ENCODE measurements at places on chromosomes 6 and 20. TPM values are rescaled to one million over a fixed set of nuclear protein-coding genes. Genes with fewer than 3 reads are reported as not detected.
A peak's percentile ranks its signal among the peaks of the same experiment; 100 is the strongest.

Gene CAP2
- total RNA-seq, result 16.5 TPM

Gene SMLR1
- 1.1 TPM for total RNA-seq

Gene SIRPA
- 50.7 TPM for total RNA-seq

DNA sequence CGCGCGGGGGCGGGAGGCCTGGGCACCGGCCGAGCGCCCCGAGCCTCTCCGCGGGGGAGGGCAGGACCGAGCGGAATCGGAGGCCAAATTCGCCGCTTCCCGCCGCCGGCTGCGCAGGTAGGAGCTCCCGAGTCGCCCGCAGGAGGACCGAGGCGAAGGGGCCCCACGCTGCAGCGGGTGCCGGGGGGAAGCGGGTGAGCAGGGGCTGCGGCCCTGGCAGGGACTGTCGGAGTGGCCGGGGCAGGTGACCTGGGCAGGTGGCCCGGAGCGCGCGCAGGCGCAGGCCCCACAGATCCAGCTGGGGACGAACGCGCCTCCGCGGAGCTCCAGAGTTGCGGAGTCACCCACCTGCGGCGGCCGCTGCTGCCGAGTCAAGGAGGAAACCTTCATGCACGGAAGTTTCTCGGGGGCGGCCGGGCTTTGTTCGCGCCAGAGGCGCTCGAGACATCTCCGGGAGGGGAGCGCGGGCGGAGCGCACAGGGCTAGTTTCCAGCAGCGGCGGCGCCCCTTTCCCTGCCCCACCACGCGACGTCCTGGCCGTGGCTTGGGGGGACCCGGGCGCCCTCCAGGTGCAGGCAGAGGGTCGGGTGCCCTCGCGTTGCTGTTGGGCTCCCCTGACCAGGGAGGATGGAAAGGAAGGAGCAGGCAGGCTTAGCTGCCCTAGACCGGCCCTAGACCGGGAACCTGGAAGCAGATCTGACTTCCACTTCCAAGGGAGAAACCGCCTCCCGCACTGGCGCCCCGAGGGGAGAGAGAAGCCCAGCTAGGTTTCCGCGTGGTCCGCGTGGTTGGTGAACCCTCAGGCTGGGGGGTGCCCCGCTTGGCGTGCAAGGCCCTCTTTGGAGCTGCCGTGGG, 590 bp downstream of the SLCO4A1 start:
- DNase-seq, result peak; percentile 59

- no peak for DNase-seq
These were observed 10.9 kb upstream of the BNIP5 start for GRCh38 chr6:36347621-36348020.

DNA sequence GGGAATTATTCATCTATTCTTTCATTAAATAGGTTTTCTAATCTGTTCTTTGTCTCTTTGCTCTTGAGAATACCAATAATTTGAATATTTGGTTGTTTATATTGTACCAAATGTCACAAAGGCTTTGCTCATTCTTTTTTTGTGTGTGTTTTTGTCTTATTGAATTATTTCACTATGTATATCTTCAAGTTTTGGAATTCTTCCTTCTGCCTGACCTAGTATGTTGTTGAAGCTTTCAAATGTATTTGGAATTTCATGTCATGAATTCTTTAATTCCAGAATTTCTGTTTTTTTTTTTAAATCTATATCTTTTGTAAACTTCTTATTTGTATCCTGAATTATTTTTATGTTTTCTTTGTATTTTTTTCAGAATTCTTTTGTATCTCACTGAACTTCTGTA, 16.8 kb downstream of the HLA-B start:
- DNase-seq, result no peak

GRCh38 chr6:6925391-6926164, 182.2 kb upstream of the RREB1 start:
- no peak for DNase-seq

Gene TGM3
- total RNA-seq, result not detected

- no peak for DNase-seq
These were observed 129.7 kb upstream of the UFL1 start for GRCh38 chr6:96391776-96392360.

DNA sequence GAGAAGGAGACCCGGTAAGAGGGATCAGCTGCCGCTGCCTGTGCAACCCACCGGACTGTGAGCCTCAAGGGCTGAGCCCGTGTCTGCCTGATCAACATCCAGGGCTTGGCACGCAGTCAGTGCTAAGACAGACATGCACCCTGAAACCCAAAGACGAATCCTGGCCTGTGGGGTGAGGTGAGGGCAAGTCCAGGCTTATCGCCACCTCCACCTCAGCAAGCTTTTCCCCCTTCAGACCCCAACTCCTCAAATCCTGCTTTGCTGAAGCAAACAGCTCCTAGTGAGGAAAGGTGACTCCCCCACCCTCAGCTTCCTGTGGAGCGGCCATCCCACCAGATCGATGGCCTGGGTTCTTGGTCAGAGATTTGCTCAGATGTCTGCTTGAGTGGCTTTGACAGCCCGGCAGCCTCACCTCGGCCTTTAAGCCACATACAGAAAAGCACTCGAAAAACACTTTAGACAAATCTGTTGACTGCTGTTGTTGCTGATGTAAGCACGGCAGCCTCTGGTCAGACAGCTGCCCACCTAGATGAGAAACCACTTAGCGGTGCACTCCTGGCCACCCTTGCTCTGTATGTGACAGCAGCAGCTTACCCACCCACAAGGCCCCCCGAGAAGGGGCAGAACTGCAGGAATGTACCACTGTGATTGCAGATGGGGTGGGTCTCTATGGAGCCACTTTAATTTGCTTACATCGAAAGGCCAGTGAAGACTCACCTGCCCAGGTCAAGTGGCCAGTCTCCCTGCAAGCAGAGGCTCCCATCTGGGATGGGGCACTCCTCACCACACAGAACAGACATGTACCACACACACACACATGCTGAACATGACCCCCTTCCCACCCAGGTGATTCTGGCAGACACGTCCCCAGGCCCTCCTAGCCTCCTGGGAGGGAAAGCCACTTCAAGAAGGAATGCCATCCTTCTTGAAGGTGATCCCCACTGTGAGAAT, 14.8 kb downstream of the MTCH1 start:
- no peak for DNase-seq

GRCh38 chr6:87925373-87926060, 122.1 kb upstream of the SPACA1 start:
- no peak for DNase-seq

DNA sequence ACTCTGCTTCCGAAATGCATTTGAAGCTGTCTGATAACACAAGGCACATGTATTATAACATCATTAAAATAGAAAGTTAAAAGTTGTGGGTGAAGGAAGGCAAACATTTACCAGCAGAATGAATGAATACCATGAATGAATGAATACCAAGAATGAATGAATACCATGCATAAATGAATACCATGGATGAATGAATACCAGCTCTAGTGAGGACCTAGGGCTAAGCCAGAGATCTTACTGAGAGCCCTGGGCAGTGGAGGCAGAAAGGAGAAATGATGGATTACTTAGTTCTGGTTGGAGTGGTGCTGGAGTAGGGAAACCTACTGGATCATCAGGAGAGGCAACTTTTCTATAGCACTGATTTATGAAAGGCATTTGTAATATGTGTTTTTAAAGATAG, 998.0 kb downstream of the KIF16B start:
- DNase-seq, result no peak

Gene TJAP1
- total RNA-seq, result 20.2 TPM

- no peak for DNase-seq
These were observed 62.8 kb downstream of the GRM4 start for GRCh38 chr6:34082864-34083626.

- peak; percentile 63 for DNase-seq
These were observed 121.1 kb upstream of the SLC35B3 start for GRCh38 chr6:8556370-8557013.

DNA sequence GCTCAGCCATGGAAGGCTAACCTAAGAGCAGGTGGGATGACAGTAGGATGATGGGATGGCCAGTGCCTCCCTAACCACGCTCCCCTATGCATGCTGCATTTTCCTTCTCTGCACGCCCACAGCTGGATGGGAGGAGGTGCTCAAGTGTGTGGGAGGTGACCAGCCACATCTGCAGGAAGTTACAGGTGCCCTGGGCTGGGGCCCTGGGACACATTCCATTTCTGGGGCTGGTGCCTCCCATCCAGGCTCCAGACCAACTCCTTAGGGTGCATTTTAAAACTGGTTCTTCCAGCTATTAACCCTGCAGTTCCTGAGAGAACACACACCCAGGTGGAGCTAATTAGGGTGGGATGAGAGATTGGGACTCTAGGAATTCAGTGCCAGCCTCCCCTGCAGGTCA, 135.3 kb upstream of the ARMC2 start:
- no peak for DNase-seq

GRCh38 chr6:36615018-36615761, 21.0 kb downstream of the SRSF3 start:
- peak; percentile 66 for DNase-seq

DNA sequence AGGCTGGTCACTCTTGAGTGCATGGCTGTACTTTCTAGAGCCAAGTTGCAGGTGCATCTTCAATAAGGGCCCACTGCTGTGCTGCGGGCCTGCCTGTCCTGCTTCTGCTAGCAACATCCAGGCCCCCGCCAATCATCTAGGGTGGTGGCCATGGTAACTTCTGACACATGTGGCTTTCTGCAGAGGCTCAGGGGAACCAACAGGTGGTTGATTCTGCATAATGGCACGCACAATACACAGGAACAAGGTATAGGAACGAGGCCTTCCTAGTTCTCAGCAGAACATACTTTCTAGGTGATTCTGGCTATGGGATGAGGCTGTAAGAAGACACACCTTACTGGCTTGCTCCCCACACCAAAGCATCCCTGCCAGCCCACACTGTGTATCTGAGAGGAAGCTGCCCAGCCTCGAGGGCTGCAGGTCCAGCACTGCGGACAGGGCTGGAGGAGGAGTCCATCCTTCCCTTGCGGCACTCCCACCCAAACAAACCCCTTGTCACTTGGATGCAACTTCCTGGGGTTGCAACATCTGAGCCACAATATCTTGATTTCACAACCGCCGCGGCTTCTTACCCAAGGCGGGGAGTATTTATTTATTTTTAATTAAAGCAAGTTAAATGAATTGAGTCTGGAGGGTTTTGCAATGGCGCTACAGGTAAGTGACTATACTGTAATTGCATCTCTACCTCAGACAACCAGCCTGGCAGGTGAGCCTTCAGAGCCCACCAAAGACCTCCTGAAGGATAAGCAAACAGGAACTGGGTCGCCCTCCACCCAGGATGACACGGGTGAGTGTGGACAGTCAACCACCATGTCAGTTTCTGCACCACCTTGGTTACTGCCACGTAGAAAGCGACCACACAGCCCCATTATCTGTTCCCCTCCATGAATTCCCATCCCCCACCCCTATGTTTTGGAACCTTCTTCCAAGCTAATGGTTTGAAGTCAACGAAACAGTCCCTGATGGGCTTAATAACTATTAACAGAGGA, 49.6 kb downstream of the SULF2 start:
- DNase-seq, result no peak

GRCh38 chr6:16244869-16245451, 6.6 kb downstream of the GMPR start:
- DNase-seq, result no peak

DNA sequence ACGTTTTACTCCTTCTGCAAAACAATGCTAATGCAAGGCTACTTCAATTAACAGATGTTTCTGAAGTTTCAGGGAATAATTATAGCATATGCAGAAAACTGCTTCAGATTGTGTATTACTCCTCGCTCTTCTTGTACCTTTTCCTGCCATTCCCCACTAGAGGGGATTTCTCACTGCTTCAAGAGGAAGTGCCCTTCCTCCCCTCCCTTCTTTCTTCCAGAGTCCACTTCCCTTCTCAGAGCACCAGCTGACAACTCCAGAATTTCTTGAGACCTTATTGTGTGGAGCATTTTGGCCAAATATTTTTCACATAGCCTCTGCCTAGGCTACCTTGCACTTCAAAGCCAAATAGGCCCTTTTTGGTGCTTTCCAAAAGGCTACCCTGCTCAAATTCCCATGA, 12.7 kb upstream of the MCUR1 start:
- no peak for DNase-seq

- no peak for DNase-seq
These were observed 279.6 kb downstream of the NRN1 start for GRCh38 chr6:5726976-5727718.

DNA sequence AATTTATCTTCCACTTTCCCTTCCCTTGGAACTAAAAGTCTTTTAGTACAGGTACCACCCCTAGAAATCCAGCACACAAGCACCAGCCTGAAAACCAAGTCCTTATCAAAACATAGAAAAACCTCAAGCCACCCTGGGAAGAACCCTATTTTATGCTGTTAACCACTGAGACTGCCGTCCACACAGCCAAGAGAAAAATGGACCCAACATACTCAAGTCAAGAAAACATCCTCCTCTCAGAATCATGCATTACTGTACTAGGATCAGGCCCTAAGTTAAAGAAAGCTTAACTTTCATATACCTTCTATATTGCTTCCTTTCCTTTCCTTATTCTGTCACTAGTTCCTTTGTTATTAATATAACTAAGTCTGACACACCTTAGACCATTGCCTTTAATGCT, 16.9 kb upstream of the GOPC start:
- no peak for DNase-seq

Gene FAXC
- 8.5 TPM for total RNA-seq

Measured in Caki2 (cell line).